ENCODE measurements at places on chromosomes 2 and 18. TPM values are rescaled to one million over a fixed set of nuclear protein-coding genes. Genes with fewer than 3 reads are reported as not detected.
A peak's percentile ranks its signal among the peaks of the same experiment; 100 is the strongest.

- no peak for DNase-seq
These were observed 1.4 kb downstream of the ALMS1 start for GRCh38 chr2:73386894-73387636.

- no peak for DNase-seq
These were observed 201.8 kb downstream of the EPHA4 start for GRCh38 chr2:221370076-221370856.

DNA sequence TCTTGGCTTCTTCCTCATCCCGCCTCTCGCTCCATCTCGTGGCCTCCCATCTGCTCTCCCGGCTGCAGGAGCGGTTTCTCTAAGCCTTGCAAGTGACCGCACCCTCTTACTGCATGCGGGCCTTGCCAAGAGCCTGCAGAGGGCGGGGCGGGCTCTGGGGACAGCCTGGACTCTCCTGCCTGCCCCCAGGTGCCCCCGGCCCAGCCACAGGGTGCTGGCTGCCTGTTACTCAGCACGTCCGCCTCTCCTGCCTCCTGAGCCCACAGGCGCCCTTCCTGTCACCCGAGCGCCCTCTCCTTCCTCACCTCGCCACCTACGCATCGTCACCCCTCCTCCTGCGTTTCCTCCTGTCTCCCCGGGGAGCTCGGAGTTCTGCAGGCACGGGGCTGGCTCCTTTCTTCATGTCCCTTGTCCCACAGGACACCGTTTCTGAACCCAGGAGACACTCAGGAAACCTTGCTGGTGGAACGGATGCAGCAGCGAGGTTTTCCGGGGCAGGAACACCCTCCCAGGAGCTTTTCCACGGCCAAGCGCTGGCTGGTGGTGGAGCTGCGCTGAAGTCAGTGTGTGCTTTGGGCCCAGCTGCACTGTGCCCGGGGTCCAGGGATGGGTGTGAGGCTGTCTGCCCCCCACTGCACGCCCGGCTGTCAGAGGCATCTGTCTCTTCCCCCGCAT lies 28.5 kb downstream of the HPCAL1 start:
- DNase-seq = peak; percentile 42

DNA sequence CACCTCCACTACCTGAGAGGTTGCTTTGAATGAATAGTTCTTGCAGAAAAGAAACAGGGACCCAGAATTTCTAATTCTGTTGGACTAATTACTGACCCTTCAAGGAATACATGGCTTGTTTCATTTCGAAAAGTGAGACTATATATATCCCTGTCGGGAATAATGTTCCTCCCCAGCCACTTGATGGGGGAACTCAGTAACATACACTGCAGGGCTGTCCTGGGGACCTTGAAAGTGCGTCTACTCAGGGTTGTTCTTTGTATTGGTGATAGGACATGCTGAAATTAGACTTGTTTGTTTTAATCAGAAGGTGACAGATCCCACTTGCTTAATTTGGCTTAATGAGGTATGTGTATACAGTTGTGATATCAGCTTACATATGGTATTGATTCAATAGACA lies 25.5 kb downstream of the MGAT5 start:
- no peak for DNase-seq

DNA sequence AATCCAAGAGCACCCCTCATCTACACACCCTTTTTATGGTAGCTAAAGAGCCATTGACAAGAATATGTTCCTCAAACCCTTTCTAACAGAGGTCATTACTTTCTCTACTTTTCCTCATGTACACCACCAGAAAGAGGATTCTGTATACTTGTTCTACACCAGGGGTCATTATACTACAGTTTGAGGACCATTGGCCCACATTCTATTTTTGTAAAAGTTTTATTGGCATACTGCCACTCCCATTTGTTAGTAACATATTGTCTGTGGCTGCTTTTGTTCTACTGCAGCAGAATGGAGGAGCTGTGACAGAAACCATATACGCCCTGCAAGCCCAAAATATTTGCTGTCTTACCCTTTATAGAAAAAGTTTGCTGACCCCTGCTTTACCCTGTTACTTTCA lies 14.3 kb downstream of the HTR2B start:
- DNase-seq = no peak

GRCh38 chr2:208529796-208530195 lies 123.2 kb downstream of the PTH2R start:
- DNase-seq = no peak

BMP10 gene
- total RNA-seq = not detected

RGPD3 gene
- total RNA-seq = 0.11 TPM

B3GNT7 gene
- total RNA-seq = 151 TPM

- DNase-seq = no peak
These were observed 44.2 kb downstream of the TAF1B start for GRCh38 chr2:9887513-9887912.

- no peak for DNase-seq
These were observed 67.9 kb downstream of the PPP4R1 start for GRCh38 chr18:9546468-9546867.

DNA sequence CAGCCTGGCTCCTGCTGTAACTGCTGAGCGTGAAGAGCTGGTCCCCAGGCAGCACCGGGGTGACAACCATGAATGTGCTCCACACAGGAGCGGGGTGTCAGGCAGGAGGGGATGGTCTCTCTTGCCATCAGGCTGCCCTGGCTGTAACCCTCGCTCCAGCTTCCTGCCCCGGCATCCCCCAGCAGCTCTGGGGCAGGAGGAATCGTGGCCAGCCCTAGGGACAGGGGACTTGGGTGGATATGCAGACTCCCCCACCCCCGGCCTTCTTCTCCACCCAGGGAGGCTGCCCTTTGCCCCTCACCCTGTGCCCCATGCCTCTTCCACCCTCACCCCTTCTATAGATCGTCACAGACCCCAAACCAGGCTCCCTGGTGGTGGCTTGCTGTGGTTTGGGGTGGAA lies 69.4 kb upstream of the SMAD7 start:
- DNase-seq = no peak

ITGA6 gene
- 82.4 TPM for total RNA-seq

SRD5A2 gene
- total RNA-seq = 0.05 TPM

DNA sequence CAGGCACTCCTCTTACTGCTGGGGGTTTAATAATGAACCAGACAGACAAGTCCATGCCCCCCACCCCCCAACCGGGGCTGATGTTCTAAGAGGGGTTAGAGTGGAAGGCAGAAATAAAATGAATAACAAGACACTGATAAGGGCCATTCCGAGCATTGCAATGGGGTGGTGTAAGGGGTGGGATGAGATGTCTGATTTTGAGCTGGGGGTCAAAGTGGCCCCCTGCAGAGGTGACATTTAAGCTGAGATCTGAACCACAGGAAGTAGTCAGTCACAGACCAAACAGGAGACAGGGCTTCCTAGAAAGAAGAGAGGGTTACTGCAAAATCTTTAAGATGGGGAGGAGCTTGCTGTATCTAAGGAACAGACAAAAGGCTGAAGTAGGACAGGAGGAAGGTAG lies 180.6 kb upstream of the SH3BP4 start:
- no peak for DNase-seq

RDH14 gene
- total RNA-seq = 22.4 TPM

ALLC gene
- not detected for total RNA-seq

- no peak for DNase-seq
These were observed 431.9 kb upstream of the HS6ST1 start for GRCh38 chr2:128750328-128751165.

DNA sequence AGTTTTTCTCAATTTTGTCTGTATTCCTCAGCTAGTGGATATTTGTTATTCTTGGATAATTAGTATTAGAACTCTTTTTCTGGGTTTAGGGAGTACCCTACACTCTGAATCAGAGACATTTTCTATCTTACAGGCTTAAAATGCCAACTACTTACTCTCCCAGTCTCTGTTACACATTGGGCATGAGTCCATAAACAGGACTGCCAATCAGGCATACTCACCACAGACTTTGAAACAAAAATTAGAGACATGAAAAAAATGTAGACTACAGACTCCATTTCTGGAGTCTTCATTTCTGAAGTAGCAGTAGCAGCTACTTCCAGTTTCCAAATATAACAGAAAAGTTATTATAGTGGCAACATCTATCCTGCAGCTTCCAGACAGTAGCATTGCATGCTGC lies 279.7 kb downstream of the MBD5 start:
- DNase-seq = no peak

- no peak for DNase-seq
These were observed 337.1 kb upstream of the MMADHC start for GRCh38 chr2:149924549-149925213.

DNA sequence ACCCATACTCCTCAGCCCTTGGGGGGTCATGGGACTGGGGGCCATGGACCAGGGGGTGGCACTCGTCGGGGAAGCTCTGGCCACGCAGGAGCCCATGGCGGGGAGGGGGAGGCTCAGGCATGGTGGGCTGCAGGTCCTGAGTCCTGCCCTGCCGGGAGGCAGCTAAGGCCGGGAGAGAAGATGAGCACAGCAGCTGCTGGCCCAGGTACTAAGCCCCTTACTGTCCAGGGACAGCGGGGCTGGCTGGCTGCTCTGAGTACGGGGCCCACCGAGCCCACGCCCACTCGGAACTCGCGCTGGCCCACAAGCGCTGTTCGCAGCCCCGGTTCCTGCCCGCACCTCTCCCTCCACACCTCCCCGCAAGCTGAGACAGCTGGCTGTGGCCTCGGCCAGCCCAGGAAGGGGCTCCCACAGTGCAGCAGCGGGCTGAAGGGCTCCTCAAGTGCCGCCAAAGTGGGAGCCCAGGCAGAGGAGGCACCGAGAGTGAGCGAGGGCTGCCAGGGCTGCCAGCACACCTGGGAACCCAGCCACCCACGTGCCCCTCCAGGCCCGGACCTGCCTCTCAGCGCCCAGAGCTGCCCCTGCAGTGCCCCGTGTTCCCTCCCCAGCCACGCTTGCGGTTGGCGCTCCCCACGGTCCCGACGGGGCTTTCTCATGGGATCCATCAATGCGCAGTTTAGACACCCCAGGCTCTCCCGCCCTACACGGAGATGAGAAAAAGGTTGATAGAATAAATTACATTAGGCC lies 33.6 kb upstream of the ZNF236 start:
- no peak for DNase-seq

DNA sequence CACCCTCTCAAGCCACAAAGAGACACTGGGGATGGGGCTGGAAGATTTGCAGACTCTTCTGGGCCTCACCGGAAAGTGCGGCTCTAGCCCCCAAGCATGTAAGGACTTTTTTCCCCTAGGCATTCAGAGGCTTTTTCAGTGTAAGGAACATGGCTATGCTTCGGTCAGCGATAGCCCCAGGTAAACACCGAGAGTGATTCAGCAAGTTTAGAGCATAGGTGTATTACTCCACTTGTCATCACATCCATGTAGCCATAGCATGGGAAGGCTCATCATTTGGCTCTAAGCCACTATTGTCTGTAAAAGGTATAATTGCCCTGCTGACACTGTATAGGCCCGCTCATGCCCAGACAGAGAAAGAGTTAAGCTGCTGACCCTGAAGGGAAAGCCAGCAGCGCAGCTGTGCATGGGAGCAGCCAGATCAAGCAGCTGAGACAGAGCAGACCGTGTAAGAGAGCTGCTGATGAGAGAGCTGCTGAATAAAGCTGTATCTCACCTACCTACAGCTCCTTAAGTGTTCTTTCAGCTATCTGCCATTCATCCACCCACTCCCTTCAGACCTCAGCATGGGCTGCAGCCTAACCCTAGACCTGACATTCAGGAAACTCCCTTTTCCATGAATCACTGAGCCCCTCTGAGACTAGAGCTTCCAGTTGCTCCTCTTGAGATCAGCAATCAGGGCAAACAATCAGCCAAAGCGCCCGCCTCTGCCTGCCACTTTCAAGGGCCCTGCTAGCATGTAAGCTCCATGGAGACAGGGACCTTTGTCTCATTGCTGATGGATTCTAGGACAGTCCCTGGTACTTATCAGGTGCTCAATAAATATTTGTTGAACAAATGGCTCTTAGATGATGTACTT lies 25.5 kb downstream of the LGALSL start:
- DNase-seq = no peak

DNA sequence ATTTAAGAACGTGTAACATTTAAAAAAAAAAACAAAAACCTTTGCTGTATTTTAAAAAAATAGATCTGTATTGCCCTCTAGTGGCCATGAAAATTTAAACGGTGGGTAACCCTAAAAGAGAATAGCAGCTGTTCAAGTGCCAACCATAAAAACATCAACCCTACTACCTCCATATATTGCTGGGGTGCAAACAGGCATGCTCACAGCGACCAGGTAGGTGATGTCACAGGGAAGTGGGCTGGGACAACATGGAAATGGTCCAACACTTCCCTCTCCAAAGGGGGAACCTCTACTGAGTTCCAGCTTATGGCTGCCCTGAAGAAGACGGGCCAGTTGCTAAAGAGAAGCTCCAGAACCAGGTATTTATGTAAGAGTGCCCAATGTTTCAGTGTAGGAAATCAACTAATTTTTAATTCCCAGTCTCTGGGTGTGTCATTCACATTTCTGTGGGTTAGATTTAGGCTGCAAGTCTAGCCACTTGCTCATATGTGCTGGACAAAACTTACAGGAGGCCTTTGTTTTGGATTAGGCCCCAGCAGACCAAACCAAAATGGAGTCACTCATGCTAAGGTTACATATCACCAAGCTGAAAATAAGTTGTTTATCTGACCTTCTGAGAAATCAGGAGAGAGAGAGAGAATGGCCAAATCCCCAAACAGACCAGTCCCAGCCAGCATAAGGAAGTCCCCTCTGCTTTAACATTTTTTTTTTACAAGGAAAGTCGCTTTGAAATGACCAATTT lies 54.5 kb downstream of the SKA1 start:
- no peak for DNase-seq

FAM237A gene
- not detected for total RNA-seq

DNA sequence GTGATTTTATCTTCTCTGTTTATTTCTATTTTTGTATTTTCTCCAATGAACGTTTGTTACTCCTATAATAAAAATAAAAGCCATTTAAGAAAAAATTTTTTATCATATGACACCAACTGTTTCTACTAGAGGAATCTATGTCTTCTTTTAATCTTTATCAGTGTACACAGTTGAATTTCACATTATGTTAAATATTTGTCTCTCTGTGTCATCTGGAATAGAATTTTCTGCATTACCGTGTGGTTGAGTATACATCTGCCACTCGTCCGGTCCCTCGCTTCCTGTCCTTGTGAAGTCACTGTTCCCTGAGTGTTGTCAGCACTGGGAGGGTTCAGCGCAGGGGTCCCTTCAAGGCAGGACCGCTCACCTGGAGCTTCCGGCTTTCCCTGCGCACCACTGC lies 99.2 kb downstream of the LDLRAD4 start:
- DNase-seq = no peak

- no peak for DNase-seq
These were observed 94.3 kb upstream of the KCTD1 start for GRCh38 chr18:26642440-26643348.

GRCh38 chr18:22186484-22186971 lies 17.1 kb downstream of the GATA6 start:
- DNase-seq = no peak

DNA sequence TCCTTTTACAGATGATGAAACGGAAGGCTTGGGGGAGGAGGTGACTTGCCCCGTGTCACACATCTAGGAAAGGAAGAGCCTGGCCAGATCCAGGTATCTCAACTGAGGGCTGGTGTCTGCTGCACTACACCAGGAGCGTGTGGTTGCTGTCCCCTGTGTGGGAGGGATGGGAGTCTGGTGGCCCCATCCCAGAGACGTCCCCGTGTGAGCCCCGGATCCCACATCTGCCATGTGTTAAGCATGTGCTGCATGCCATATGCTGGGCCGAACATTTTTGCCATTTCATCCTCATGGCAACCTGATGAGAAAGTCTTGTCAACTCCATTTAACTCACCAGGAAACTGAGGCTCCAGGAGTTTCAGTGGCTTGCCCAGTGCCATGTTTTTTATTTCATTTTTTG lies 4.2 kb downstream of the GAREM2 start:
- no peak for DNase-seq

- DNase-seq = no peak
These were observed 9.6 kb downstream of the FBXO15 start for GRCh38 chr18:74137920-74138538.

- DNase-seq = no peak
These were observed 21.1 kb downstream of the MBP start for GRCh38 chr18:77111449-77111848.

GRCh38 chr2:235726554-235726953 lies 232.7 kb downstream of the AGAP1 start:
- no peak for DNase-seq
